ENCODE measurements at places on chromosomes 12 and 14. TPM values are rescaled to one million over a fixed set of nuclear protein-coding genes. Genes with fewer than 3 reads are reported as not detected.

Gene SERPINA9
- total RNA-seq, result not detected

Gene BMP4
- total RNA-seq, result not detected

Gene SOAT2
- total RNA-seq, result not detected

Gene BCL7A
- 41.8 TPM for total RNA-seq

Gene KLRB1
- not detected for total RNA-seq

Gene NOS1
- total RNA-seq, result 18.0 TPM

Gene AMHR2
- total RNA-seq, result not detected

Gene KIF26A
- total RNA-seq, result 11.5 TPM

Data from A673 (cell line).